NCI-H1436 (cell line): ENCODE measurements at places on chromosomes 16 and 17.

- no peak for DNase-seq
These were observed 62.1 kb downstream of the TOM1L2 start for GRCh38 chr17:17910060-17910459.

DNA sequence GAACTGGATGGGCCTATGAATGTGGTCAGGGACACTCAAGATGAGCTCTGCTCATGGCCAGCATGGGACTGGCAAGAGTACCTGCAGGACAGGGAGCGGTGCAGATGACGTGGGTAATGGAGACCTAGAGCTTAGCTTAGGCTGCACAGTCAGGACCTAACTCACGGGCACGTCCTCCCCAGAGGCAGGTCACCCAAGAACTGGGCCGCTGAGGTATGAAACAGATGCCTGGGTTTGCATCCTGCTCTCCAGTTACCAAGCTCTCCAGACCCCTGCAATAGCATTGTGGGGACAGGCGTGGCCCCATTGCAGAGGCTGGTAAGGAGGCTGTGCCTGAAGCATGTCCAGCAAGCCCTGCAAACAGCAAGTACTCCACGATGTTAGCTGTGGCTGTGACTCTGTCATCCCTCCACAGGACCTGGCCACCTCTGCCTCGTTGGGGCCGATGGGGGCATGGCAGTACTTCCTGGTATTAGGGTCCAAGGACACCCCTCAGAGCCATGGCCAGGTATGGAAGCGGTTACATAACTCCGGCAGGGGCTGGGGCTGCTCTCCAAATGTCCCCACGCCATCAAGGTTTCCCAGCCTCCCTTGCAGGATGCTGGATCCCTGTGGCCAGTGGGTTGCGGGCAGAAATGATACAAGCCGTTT, 37.5 kb upstream of the RBFOX3 start:
- DNase-seq, result no peak

- DNase-seq, result no peak
These were observed 7.4 kb downstream of the GLIS2 start for GRCh38 chr16:4323071-4323844.

- DNase-seq, result no peak
These were observed 9.2 kb downstream of the TBKBP1 start for GRCh38 chr17:47703191-47703591.
